ENCODE measurements at places on chromosomes 3 and 15. TPM values are rescaled to one million over a fixed set of nuclear protein-coding genes. Genes with fewer than 3 reads are reported as not detected.

ABI3BP gene
- 20.5 TPM for total RNA-seq

SPATA12 gene
- 0.32 TPM for total RNA-seq

C15orf61 gene
- 4.0 TPM for total RNA-seq

ABHD17C gene
- total RNA-seq = 2.0 TPM

WDR72 gene
- total RNA-seq = not detected

Data from LHCN-M2 (cell line).